Stimulated activated CD4-positive, alpha-beta T cell treated with anti-CD3 and anti-CD28 coated beads, Interleukin-1b, Interleukin-23, amount 100 ng/mL, for 24 hours (primary cell): ENCODE measurements at places on chromosomes 5 and 9.
A peak's percentile ranks its signal among the peaks of the same experiment; 100 is the strongest.

DNA sequence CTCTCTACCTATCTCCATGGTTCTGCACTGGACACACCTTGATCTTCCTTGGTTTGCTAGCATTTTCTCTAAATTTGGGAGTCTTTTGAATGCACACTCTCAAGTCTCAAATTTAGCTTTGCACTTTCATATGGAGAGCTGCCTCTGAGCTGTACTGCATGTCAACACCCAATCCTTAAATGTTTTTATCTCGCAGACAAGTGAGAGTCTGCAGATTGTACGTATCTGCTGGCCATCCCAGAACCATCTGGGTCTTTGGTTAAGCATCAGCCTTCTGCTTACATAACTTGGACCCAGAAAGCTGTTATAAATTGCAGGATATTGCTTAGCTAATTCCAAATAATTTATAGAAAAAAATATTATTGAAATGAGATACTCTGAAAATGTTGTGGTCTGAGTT, 111.4 kb upstream of the GRAMD2B start:
- no peak for DNase-seq

DNA sequence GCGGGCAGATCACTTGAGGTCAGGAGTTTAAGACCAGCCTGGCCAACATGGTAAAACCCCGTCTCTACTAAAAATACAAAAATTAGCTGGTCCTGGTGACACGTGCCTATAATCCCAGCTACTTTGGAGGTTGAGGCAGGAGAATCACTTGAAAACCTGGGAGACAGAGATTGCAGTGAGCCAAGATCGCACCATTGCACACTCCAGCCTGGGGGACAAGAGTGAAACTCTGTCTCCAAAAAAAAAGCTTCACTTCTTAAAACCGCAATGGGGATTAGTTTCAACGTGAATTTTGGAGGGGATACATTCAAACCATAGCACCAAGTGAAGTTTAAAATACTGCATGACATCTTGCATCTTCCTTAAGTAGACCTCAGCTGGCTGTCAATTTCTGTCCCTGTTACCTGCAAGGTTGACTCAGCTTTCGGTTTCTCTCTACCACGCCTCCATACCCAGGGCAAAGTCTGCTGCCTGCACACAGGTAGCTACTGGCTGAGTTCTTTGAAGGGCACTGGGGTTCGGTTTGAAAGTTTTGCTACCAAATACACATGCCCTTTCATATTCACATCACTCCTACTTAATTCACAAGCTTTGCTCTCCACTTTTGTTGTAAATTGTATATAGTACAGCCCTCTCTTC, 69.3 kb downstream of the KIAA1958 start:
- peak; percentile 2 for DNase-seq

DNA sequence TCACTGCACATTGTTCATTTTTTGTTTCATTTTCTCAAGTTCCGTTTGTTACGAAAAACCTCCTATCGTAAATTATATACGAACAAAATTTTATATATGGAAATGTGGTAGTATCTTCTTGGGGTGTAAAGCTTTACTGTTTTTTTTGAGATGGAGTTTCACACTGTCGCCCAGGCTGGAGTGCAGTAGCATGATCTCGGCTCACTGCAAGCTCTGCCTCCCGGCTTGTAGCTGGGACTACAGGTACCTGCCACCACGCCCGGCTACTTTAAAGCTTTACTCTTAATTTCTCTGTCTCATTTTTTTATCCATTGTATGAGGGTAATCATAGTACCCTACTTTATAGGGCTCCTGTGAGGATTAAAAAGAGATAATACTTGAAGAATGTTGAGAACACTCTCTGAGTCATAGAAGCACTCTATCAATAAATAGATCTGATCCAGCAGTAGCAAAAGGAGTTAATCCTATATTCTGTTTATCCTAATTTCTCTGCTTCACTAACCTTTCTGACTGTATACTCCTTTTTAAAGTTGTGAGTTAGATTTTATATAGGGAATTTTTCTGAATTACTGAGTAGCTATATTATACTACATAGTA, 5.6 kb upstream of the LRRC70 start:
- no peak for DNase-seq

- DNase-seq, result no peak
Observed at GRCh38 chr5:3456121-3456681, 139.4 kb upstream of the IRX1 start.

DNA sequence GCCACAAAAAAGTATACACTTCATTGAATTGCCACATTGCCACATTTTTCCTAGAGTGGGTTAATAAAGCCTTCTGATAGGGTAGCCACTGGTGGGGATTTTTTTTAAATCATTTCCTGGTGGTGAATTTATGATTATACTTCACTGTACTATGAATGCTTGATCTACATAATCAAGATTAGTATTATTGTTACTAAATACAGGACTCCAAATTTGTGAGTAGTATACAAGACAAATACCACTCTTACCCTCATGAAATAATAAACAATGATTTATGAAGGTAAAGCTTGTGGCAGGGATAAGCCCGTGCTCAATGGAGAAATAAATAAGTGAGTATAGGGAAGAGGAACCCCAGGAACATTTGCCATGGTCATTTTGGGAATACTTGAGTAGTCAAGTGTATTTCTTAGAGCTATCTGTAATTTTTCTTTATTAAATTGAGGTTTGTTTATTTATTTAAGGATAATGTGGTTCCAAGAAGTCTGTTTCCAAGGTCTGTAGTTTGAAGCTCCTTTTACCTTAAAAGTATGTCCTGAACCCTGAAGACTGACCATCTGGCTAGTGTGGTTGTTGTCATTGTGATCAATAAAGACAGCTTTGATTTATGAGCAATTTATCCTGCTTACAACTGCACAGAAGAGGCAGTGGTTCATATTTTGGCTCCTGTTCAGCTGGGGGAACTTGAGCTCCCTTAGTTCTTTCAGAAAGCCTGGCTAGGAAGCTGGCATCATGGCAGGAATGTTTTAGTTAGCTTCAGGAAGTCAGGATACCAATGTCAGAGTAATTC, 118.6 kb downstream of the ZSWIM6 start:
- DNase-seq, result no peak

GRCh38 chr9:94974154-94974879, 247.8 kb downstream of the AOPEP start:
- DNase-seq, result no peak

DNA sequence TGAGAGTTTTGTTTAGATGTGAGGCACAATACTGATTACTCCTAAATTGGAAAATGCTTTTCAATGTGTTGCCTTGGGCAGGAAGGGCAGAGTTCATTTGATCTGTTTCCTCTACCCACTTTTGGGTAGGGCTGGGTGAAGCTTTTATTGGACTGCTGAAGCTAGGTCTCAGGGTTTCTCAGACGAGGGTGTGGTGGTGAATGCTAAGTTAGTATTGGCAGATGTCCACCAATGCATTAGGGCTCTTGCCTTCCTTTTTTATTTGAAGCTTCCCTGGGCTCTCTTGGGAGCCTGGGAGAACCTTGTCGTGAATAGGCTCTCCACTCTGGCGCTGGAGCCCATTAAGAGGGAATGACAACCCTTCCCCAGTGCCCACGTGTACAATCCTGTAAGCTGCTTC, 23.1 kb downstream of the SPTAN1 start:
- DNase-seq, result no peak

DNA sequence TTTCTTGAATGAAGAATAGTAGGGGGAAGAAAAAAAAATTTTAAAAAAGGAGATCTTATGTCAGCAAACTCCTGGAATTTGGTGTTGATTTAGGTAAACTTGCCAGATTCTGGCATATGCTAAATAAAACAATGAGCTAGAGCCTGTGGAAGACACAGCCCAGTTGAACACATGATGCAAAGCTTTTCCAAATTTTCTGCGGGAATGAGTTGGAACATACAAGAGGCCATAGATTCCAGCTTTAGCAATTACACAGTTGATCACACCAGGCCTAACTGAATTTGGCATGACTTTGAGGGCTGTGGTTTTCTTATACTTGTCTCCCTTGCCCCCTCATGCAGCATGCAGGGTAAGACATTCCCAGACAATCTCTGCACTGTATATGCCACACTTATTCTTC, 297.0 kb downstream of the SH3GL2 start:
- no peak for DNase-seq

- no peak for DNase-seq
Observed at GRCh38 chr9:130640681-130641080, 23.7 kb upstream of the PRDM12 start.

- peak; percentile 82 for DNase-seq
Observed at GRCh38 chr9:120925535-120926396, 830 bp downstream of the TRAF1 start.

DNA sequence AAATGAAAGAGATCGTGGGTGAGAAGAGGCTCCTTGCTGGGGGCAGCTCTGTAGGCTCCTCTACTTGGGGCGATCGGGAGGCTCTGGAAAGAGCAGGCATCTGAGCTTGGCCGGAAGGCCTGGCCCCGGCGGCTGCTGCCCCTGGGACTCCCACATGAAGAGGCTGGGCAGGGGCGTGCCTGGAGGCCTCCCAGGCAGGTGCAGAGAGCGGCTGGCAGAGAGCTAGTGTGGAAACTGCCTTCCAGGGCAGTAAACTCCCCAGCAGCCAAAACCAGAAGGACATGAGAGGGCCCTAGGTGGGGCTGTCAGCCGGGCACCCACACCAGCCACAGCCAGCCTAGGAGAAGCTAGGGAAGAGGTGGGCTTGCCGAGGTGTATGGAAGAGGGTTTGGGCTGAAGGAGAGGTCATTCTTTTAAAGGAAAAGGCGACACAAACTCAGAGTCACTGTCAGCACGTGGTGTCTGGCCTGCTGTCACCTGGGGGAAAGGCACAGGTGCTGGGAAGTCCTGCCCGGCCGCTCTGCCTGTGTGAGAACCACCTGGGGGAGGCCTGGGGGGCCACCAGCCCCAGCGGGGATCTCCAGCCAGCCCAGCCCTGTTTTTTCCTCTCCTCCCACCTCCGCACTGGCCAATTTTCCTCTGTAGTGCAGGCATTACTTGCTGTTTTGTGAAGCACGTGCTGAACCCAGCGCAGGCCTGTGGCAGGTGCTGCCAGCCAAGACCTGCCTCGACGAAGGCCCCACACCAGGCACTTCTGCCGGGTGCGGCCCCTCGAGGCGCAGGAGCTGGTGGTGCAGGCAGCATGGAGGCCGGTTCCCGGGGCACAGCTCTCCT, 44.8 kb upstream of the EGFL7 start:
- DNase-seq, result no peak

- DNase-seq, result no peak
Observed at GRCh38 chr9:17725399-17726010, 146.6 kb downstream of the SH3GL2 start.
